Osteocyte (in vitro differentiated cells): ENCODE measurements at places on chromosomes 7 and 10. TPM values are rescaled to one million over a fixed set of nuclear protein-coding genes. Genes with fewer than 3 reads are reported as not detected.
A peak's percentile ranks its signal among the peaks of the same experiment; 100 is the strongest.

GRCh38 chr7:6571160-6571779, 6.0 kb upstream of the ZDHHC4 start:
- no peak for DNase-seq

DNA sequence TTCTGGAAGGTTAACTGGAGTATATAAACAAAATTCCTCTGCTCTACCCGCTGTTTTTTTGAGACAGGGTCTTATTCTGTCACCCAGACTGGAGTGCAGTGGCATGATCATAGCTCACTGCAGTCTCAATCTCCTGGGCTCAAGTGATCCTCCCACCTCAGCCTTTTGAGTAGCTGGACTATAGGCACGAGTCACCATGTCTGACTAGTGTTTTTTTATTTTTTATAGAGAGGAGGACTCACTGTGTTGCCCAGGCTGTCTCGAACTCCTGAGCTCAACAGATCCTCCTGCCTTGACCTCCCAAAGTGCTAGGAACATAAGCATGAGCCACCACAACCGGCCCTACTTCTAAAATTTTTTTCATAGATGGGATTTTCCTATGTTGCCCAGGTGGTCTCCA, 2.2 kb downstream of the RAB18 start:
- DNase-seq = no peak

GRCh38 chr10:52954407-52954806, 181.8 kb upstream of the MBL2 start:
- no peak for DNase-seq

GRCh38 chr10:14374745-14375445, 44.2 kb upstream of the FRMD4A start:
- DNase-seq = no peak

- no peak for DNase-seq
These were observed 243.9 kb downstream of the REEP3 start for GRCh38 chr10:63765126-63765525.

GRCh38 chr7:15341817-15342216, 220.0 kb downstream of the AGMO start:
- no peak for DNase-seq

GRCh38 chr7:1968397-1969111, 264.2 kb downstream of the MAD1L1 start:
- DNase-seq = no peak

DNA sequence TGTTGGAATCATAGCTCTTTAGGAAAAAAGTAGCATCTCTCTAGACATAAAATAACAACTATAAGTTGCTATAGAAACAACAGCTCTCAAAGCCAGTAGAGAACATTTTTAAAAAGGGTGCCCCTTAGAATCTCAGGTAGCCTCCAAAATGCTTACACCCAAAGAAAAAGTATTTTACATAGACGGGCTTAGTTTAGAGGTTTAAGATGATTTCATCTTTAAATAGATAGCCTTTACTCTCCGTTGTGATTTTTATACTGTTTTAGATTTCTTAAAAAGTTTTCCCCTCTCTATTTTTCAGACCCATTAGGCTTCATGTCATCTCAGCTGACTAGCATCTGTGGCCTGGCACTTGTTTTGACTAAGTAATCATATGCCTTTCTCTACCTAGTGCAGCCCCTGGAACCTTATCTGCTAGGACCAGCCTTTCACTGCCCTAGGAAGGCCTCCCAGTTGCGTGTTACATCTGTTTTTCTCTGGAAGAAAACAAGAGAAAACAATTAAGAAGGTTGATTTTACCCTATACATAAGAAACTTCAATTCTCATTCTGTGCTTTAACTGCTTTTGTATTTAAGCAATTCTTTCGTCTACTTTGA, 6.9 kb upstream of the BPGM start:
- no peak for DNase-seq

DNA sequence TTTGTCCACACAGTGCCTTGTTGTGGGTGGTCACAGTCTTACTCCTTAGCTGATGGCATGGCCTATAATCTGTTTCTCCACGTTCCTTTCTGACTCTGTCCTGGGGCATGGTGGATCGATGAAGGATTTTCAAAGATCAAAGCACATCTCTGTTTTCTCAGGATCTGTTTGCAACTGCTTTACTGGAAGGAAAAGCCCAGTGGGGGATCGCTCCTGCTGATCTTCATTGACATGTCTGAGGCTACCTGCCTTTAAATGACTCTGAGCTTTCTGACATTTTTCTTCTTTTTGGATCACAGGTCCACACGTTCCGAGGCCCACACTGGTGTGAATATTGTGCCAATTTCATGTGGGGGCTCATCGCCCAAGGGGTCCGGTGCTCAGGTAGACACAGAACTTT, 68.0 kb upstream of the PRR15 start:
- DNase-seq = no peak

DNA sequence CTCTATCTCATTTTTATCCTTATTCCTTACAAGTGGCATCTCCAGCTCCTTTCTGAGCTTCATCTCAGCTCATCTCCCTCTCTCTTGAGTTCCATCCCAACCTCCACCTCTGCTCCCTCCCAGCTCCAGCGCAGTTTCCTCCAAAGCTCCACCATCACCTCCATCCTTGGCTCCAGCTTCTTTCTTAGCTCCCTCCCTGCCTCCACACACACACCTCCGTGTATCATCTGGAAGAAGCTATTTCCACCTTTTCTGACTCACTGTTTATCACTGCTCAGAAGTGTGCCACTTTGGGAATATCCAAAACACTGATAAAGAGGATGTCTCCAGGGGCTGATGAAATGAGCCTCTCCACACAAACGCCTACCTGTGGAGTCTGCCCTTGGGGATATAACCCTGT, 481.4 kb downstream of the PTPRN2 start:
- DNase-seq = peak; percentile 48

DNA sequence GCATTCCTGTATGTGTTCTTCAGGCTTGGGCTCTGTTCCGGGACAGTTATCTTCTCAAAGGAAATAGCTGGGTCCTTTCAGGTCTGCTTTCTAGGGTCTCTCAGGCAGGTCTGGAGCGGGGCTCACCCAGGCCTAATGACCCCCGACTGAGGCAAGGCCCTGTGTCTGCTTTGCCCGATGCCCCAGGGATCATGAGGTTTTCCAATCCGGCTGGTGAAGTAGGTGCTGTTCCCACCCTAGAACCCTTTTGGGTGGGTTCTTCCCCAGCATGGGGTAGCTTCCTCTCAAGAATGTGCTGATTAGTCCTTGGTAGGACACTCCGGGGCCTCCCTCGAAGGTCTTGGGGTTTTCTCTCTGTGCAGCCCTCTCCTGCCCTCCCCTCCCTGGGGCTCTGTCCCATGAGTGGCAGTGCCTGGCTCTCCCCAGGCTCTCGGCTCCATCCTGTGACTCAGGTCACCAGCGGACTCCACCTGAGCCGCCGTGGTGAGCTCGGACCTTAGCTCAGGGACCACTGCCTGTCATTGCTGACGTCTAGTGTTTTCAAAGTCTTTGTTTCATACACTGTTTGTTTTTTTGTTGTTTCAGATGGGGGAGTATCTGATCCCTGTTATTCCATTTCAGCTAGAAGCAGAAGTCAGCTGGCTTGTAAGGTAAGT, 71.0 kb upstream of the NKX6-2 start:
- DNase-seq = no peak

DNA sequence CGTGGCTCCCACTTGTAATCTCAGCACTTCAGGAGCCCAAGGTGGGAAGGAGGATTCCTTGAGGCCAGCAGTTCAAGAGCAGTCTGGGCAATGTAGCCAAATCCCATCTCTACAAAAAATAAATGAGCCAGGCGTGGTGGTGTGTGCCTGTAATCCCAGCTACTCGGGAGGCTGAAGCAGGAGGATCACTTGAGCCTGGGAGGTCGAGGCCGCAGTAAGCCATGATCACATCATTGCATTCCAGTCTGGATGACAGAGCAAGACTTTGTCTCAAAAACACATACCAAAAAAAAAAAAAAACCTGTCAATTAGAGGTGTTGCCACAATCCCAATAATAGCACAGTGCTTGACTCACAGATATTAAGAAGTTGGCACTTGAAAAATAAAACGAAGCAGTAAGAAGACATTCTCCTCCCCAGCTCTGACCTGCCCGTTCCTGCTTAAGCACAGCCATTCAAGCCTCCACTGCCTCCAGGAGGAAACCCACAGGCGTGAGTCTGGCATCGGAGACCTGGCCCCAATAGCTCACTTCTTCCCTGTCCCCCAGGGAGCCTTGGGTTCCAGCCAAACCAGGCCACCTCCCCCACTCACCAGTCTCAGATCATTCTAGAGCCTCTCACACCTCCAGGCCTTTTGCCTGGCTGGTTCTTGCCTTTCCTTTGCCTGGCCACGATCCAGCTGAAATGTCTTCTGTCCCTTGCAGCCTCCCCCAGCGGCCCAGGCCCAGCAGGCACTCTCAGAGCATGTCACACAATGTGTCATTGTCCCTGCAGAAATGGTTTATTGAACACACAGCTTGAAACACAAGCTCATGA, 45.3 kb upstream of the GTF2I start:
- no peak for DNase-seq

GRCh38 chr7:92884218-92884617, 47.8 kb upstream of the CDK6 start:
- no peak for DNase-seq

- DNase-seq = peak; percentile 71
These were observed 236.4 kb downstream of the WDR37 start for GRCh38 chr10:1292611-1293031.

GRCh38 chr10:104548090-104548489, 93.0 kb upstream of the SORCS3 start:
- DNase-seq = no peak

- DNase-seq = no peak
These were observed 25.3 kb upstream of the SMARCD3 start for GRCh38 chr7:151273651-151274390.

DNA sequence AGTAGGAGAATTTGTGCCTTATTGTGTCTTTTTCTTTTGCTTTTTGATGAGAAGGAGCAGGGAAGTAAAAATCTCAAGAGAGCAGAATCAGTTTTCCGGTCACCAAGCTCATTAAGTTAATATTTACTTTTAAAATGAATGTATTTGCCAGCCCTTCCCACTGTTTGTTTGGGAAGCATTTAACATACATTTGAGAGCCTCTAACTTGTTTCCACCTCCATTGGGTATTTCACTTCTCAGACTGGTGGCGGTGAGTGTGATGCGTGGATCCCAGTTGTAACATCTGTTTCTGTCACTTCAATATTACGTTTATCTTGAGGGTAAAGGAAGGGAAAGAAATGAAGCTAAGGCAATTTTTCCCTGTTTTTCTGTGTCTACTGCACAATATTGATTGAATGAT, 22.8 kb downstream of the CDK14 start:
- no peak for DNase-seq

DNA sequence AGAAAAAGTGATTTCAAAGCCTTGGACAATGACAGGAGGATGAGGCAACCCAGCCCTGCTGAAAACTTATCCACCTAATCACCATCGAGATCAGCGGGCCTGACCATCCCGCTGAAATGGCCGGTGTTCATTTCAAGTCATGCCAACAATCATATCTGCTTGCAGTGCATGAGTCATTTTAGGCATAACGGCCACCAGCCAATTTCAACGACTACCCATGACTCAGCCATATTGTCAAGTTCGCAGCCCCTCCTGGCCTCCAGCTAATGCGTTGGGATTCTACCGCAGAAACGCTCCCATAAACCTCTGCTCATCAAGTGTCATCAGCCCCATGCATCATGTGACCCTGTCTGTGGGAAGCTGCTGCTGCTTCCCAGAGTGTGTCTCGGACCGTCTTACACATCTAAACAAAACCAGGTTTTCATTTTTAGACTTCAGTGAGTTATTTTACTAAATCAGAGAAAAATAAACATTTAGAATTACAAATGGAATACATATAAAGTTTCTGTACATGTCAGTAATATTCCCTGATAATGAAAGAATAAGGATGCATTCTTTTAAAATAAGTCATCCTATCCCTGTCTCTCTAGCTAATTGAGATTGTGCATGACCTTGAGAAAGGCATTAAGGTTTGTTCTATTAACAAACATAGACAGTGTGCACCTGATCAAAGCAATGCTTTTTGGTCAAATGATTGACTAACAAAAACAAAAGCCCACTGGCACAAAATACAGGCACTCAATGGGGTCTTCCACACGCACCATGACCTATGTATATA, 188.9 kb downstream of the ADAM12 start:
- no peak for DNase-seq

DNA sequence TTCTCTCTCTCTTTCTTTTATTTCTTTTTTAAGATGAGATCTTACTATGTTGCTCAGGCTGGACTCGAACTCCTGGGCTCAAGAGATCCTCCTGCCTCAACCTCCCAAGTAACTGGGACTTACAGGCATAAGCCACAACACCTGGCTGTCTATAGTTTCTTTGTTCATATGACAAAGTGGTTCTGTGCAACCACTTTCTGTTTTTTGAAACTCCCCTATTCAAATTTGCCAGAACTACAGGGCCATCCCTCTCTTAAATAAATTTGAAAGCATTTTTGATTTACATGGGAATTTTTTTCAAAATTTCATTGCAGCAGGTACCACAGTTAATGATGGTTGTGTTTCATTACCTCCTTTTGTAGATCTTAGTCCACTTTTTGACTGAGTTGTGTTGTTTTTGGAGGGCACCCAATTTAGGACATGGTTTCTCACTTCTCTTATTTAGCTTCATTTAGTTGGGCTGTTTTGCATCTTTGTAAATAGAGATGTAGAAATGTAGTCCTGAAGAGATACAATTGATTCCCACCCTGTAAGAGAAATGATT, 119.2 kb downstream of the LRRC4 start:
- DNase-seq = no peak

DNA sequence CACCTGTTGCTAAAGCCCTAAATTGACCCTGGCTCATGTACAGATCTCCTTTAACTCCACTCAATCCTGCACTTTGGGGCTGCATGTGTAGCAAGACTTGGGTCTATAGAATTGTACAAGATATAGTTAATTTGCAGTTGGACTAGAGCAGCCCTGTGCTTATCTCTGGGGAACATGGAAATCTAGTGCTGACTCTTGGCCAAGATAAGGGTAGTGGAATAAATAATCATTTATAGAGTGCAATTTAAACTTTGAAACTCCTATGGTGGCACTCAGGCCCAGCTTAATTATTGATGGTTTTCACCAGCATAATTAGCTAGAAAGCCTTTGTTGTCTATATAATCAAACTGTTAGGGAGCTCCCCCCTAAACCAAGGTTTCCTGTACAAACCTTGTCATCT, 39.2 kb upstream of the MBL2 start:
- DNase-seq = no peak

Gene CDH23
- total RNA-seq = not detected in 2 replicates

Gene LEP
- total RNA-seq = not detected in 2 replicates

Gene ADARB2
- 35.0 and 38.7 TPM in 2 replicates for total RNA-seq

Gene TMEM213
- total RNA-seq = not detected in 2 replicates

Gene AGAP4
- total RNA-seq = 13.1 and 16.7 TPM in 2 replicates

Gene CYP2C19
- total RNA-seq = not detected in 2 replicates

Gene LIPF
- not detected in 2 replicates for total RNA-seq

Gene AS3MT
- 2.7 and 2.8 TPM in 2 replicates for total RNA-seq

Gene PPP1R17
- not detected in 2 replicates for total RNA-seq

Gene FGFR2
- total RNA-seq = 8.0 and 10.3 TPM in 2 replicates

Gene CEP55
- 8.6 and 9.5 TPM in 2 replicates for total RNA-seq
